NCI-H187 treated with DMSO at 0.1 percent for 48 hours (cell line): ENCODE measurements at places on chromosomes 5 and 9.
A peak's percentile ranks its signal among the peaks of the same experiment; 100 is the strongest.

DNA sequence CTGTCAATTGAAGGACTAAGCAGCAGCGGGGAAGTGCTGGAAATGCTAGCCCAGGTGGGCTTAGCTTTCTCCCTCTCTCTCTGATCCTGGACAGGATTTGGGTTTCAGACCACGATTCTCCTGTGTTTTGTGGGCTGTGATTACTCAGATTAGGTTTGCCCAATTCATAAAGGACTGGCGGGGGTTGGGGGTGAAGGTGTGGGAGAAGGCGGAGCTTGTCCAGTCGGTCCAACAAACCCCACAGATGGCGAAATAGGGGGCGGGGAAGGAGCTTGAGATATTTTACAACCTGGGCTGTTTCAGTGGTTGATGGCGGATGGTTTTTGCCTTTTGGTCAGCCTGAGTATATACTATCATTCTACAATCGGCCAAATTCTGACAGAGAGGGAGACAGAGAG, 35.2 kb downstream of the PCDHAC2 start:
- no peak for DNase-seq

DNA sequence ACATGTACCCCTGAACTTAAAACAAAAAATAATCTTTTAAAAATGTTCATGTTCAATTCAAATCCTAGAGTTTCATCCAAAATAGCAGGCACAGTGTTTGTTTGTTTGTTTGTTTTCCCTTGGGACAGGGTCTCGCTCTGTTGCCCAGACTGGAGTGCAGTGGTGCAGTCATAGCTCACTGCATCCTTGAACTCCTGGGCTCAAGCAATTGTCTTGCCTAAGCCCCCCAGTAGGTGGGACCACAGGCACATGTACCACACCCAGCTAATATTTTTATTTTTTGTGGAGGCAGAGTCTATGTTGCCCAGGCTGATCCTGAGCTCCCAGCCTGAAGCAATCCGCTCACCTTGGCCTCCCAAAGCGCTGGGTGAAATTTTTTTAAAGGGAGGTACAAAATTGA, 5.0 kb upstream of the POLR1E start:
- DNase-seq, result no peak

DNA sequence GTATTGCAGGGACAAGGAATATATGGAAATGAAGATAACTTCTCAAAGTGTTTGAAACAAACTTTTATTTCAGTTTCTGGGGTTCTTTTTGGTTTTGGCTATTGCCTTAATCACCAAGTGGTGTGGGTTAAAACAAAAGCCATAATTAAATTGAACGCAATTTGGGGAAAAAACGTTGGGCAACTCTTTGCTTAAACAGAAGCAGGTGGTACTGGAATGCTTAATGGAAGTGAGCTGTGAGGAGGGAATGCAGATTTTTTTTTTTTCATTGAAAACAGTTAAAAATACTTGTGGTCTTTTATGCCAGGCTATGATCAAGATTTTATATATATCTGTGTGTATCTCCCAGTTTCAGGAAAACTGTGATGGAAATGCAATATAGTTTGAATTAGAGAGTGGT, 195.7 kb upstream of the TUT7 start:
- DNase-seq, result no peak

GRCh38 chr5:88536146-88536545, 267.5 kb upstream of the TMEM161B start:
- no peak for DNase-seq

- no peak for DNase-seq
Observed at GRCh38 chr9:14245901-14246525, 67.9 kb downstream of the NFIB start.

GRCh38 chr5:152688561-152689249, 283.6 kb upstream of the NMUR2 start:
- no peak for DNase-seq

GRCh38 chr5:76475936-76476335, 72.9 kb downstream of the IQGAP2 start:
- no peak for DNase-seq

DNA sequence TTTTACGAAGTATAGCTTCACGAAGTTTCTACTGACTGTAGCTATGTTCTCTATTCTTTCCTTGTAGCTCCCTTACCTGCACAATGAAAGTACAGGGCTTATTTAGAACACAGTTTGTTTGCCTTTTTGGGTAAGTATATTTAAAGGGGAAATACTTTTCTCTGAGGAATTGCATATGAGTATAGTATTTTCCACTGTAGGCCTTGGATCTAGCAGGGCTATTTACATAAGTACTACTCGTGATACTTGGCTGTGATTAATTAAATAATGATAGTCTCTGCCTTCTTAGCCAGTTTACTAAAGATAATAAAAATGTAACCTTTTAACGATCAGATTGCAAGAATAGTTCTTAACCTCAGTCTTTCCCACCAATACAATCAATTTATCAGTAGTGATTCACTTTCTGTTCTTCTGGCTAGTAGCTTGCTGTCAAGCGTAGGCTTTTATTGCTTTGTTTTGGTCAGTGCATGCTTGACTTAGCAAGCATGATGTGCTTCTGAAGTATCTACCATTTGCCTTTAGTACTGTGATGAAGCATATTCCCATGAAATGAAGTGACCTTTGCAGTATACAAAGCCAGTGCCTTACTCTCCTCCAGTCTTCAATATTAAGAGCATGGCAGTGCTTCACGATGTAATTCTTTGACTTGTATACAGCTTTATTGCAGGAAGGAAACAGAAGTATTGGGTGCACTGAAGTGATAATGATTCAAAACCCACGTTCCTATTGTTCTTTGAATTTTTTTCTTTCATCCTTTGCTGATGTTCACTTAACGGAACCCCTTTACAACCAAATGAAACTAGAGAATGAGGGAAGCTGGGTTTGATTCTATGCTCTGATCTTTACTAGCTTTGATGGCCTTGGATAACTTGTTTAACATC, 64.2 kb downstream of the SLC44A1 start:
- DNase-seq, result no peak

- DNase-seq, result no peak
Observed at GRCh38 chr5:139700711-139701055, 52.5 kb downstream of the CXXC5 start.

DNA sequence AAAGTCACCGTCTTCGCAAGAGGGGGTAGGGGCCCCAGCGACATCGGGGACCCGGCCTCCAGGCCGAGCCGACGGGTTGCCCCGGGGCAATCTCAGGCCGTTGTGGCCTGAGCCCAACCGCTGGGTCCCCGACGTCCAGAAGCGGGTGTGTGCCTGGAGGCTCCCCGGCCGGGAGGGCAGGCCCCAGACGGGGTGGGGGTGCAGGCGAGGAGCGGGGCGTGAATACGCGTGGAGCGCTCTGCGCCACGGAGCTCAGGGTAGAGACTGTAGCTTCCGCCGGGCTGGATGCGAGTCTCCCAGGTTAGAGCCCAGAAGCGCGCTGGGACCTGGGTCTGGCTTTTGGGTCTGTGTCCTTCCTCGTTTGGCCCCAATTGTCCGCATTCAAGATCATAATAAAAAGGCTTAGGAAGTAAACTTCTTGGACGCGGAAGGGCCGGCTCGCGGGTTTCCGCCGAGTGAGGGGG, 3.5 kb downstream of the BARX1 start:
- no peak for DNase-seq

- DNase-seq, result no peak
Observed at GRCh38 chr5:10463566-10463965, 21.9 kb downstream of the ROPN1L start.

DNA sequence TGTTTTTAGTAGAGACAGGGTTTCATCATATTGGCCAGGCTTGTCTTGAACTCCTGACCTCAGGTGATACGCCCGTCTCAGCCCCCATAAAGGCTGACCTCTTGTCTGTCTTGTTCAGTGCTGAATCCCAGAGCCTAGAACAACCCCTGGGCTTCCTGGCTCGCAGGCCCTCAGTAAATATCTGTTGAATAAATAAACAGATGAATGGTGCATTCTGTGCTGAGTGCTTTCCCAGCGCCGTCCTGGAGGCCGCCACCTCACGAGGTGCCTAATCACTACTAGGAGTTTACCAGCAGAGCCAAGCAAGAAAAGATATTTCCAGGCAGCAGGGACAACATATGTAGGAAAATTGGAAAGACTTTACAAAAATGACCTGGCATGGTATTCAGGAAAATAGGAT, 88.5 kb downstream of the SNX24 start:
- no peak for DNase-seq

DNA sequence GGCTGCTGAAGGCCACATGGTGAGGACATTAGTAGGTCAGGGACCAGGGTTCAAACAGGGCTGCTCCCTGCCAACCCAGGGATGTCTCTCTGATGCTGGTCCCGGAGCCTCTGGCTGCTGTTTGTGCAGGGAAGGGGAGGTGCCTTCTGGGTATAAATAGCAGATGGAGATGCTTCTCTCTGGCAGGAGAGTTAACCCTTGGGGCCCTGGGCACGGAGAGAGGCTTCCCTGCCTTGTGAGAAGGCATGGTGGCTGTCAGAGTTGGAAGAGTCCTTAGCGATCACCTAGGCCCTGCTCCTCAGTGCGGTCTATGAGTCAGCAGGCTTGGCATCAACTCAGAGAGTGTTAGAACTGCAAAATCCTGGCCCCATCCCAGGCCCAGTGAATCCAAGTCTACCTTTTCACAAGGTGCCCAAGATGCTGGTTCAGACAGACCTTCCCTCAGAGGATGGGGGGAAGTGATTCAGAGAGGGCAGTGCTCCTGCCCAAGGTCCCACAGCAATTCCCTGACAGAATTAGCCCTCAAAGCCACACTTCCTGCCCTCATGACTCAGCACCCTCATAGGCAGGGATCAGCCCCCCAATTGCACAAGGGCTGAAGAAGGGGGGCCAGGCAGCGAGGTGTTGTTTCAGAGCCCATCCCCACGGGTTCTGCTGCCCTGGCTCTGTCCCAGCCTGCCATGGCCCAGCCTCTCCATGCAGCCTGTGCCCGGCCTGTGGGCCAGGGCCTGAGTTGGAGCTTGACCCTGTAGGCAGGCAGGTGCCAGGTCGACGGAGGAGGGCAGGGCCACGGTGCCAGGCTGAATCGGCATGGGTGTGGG, 25.6 kb downstream of the CAMK2A start:
- no peak for DNase-seq

DNA sequence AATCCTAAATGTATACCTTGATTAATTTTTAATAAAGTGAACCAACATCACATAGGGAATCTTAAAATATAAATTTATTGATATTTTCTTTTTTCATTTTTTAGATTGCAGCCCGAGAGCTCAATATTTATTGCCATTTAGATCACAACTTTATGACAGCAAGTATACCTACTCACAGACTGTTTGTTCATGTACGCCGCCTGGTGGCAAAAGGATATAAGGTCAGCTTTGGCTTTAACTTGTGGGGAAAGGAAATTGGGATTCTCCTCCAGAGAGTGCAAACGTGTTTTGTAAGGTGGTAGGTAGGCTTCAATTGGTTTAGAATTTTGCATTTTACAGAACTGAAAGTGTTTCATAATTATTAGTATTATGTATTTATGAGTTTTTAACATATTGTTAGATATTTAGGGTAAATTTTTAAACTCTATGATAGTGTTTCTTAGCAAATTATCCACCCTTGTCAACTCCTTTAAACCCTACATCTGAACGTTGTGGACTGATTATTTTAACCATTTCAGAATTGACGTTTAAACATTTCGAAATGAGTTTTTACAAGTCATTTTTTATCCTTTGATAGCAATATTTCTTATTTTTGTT, 17.5 kb upstream of the DHFR start:
- DNase-seq, result peak; percentile 1

DNA sequence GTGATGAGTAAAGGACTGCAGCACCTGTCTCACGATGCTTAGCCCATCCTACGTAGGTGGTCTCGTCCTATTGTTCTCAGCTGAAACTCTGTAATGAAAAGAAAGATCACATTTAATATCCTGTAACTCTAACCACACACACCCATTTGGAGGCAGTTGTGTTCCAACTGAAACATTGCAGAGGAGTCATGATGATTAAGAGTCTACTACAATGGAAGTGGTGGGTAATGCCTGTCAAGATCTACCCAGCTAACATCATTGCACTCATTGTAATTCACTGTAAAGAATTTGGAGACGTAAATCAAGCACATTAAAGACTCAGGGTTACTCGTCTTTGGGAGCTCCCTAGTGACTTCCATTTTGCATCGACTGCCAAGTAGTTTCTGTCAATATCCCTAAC, 106.0 kb upstream of the PTPN3 start:
- DNase-seq, result no peak

DNA sequence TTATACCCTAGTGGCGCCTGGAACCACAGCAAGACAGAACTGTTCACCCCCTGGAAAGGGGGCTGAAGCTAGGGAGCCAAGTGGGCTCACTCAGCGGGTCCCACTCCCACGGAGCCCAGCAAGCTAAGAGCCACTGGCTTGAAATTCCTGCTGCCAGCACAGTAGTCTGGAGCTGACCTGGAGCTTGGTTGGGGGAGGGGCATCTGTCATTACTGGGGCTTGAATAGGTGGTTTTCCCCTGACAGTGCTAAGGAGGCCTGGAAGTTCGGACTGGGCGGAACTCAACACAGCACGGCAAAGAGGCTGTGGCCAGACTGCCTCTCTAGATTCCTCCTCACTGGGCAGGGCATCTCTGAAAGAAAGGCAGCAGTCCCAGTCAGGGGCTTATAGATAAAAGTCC, 19.5 kb downstream of the BTNL3 start:
- no peak for DNase-seq

DNA sequence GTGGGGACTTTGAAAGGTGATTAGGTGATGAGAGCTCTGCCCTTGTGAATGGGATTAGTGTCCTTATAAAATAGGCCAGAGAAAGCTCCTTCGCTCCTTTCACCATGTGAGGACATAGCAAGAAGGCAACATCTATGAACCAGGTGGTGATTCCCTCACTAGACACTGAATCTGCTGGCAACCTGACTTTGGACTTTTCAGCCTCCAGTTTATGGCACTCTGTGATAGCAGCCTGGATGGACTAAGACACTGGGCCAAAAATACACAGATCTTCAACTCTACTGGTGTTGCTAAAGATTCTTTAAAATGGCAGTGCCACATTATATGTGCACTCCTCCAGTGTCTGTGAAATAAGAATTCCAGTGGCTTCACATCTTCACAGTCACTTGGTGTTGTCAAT, 41.2 kb upstream of the COL15A1 start:
- DNase-seq, result no peak

GRCh38 chr9:127765418-127765817, 13.0 kb downstream of the SH2D3C start:
- DNase-seq, result no peak

GRCh38 chr5:8628521-8628920, 759.6 kb downstream of the MTRR start:
- DNase-seq, result peak; percentile 49

DNA sequence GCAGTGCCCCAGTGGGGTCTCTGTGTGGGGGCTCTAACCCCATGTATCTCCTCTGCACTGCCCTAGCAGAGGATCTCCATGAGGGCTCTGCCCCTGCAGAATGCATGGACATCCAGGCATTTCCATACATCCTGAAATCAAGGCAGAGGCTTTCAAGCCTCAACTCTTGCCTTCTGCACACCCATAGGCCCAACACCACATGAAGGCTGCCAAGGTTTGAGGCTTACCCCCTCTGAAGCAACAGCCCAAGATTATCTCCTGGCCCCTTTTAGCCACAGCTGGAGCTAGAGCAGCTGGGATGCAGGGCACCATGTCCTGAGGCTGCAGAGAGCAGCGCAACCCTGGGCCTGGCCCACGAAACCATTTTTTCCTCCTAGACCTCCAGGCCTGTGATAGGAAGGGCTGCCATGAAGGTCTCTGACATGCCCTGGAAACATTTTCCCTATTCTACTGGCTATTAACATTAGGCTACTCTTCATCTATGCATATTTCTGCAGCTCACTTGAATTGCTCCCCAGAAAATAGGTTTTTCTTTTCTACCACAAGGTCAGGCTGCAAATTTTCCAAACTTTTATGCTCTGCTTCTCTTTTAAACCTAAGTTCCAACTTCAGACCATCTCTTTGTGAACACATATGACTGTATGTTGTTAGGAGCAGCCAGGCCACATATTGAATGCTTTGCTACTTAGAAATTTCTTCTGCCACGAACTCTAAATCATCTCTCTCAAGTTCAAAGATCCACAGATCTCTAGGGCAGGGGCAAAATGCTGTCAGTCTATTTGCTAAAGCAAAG, 18.4 kb downstream of the NR3C1 start:
- DNase-seq, result no peak
